Inflammatory macrophage (primary cell): ENCODE measurements at places on chromosomes 2 and 18.

- DNase-seq: no peak
These were observed 111.4 kb downstream of the METTL4 start for GRCh38 chr18:2459886-2460285.

- no peak for DNase-seq
These were observed 176.7 kb upstream of the PKDCC start for GRCh38 chr2:41871080-41871479.

- no peak for DNase-seq
These were observed 26.5 kb upstream of the IGFBP2 start for GRCh38 chr2:216606551-216607276.

DNA sequence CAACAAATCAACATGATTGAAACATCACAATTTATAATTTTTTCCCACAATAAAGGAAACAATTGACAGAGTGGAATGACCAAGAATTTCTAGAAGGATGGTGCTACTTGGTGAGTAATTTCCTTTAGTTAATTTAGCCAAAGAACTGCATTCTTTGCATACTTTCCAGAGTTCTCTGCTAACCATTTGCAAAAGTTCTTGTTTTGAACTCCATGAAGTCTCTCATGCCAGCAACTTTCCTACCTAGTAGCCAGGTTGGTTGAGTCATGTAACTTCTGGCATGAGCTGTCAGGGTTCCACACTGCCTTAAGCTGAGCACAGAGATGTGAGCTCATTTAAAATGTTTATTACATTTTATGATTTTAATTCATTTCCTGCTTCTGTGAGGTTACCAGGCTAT is 539.6 kb downstream of the PID1 start:
- no peak for DNase-seq

DNA sequence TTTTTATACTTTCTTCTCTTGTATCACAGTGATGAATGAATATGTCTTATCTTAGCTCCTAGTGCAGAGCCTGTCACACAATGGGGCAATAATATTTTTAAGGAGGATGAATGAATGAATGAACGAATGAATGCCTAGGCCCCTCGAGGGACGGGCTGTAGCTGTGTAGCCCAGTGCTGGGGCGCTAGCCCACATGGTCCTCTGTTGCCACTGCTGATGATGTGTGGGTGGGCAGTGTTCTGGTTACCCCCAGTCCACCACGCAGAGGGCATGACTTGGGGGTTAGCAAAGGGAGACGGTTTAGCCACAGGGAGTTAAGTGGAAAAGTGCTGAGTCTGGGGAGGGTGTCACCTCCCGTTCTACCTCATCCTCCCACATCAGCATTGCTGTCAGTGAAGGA is 134.2 kb downstream of the SMAD7 start:
- no peak for DNase-seq

GRCh38 chr18:49802623-49803022 is 10.7 kb downstream of the ACAA2 start:
- no peak for DNase-seq

DNA sequence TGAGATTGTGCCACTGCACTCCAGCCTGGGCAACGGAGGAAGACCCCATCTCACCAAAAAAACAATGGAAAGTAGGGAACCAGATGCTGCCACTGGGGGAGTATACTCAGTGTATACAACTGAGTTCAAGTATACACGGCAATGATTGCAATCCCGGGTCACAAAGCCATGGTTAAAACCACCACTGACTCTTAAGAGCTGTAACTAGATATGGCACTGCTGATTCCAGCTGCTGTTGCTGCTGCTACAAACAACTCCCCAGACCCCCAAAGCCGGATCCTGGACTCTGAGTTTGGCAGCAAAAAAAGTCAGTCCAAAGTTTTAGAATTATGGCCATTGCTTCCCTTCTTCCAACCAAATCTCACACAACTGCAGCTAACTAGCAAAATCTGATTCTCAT is 43.7 kb upstream of the COX7A2L start:
- no peak for DNase-seq

DNA sequence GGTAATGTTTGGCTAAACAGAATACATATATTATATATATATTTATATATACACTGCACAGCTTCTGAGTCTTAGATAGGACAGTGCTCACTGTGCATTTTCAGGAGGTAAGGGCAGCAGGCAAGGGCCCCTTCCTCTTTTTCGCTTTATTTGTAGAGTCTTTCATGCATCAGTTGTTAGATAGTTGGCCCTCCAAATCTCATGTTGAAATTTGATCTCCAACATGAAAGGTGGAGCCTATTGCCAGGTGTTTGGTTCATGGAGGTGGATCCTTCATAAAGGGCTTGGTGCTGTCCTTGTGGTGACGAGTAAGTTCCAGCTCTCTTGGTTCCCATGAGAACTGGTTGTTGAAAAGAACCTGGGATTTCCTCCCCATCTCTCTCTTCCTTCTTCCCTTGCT is 48.1 kb downstream of the TSN start:
- DNase-seq: no peak

- no peak for DNase-seq
These were observed 67.5 kb downstream of the FASTKD2 start for GRCh38 chr2:206832873-206833272.

DNA sequence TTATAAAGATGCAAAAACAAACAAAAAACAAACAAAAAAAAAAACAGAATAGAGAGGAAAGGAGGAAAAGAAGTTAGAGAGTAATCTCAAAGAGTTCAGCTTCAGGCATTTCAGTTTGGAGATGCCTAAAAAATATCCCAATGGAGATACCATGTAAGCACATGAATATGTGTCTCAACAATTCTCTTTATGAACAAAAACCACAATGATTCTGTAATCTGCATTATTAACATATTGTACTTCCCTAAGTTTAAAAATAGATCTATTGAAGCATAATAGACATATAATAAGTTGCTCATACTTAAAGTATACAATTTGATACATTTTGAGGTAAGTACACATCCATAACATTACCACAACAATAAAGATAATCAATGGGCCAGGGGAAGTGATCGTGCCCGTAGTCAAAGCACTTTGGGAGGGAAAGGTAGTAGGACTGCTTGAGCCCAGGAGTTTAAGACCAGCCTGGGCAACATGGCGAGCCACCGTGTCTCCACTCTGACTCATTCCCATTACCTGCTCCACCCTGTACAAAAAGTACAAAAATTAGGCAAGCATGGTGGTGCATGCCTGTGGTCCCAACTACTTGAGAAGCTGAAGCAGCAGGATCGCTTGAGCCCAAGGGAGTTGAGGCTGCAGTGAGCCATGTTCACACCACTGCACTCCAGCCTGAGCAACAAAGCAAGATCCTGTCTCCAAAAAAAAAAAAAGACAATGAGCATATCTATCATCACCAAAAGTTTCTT is 158.9 kb downstream of the ATAD2B start:
- DNase-seq: peak; percentile 30

DNA sequence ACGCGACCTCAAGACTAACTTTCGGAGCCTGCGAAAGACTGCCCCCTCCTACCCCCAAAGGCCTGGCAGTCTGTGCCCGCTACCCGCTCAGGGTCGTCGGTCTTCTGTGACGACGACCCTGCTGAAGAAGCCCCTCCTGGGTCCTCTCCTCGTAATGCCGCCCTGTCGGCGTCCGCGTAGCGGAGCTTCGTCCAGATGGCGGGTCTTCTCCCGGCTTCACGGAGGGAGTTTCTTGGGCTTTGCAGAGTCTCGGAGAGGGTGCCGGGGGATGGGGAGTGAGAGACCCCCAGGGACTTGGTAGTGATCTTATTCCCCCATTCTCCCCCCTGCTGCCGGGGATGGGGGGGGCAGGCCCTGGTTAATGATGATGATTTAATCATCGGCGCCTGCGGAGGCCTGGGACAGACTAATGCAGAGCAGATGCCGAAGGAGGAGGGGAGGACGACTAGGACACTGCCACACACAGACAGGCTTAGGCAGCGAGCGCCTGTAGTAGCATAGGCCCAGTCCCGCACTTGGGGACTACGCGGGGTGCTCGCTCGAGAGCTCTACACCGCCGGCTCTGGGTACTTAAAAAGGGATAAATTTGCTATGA is 528 bp upstream of the PCGF1 start:
- no peak for DNase-seq

- DNase-seq: peak; percentile 79
These were observed 23.9 kb downstream of the BAZ2B start for GRCh38 chr2:159592441-159592840.

DNA sequence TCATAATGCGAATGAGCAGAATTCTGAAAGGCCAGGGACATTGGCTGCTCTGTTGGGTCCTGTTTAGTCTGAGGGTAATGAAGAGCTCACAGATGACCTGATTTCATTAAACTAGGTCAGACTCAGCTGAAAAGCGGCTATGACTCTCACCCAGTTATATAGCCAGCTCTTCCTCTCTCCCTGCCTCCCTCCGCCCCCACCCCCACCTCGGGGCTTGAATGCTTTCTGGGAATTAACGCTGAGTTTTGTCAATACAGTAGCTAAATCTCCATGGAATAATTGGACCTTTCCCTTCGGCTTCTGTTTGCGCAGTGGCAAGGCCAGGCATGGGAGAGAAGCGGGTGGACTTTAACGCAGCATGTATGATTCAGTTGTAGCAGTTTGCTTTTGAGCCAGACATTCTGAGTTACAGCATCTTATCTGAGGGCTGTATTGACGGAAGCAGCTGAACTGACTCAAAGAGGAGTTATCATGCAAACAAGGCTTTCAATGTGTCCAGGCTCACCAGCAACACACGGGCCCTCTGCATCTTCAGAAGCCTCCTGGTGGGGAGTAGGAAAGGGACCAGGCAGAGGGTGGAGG is 110.6 kb downstream of the MYCN start:
- DNase-seq: no peak

- no peak for DNase-seq
These were observed 247.0 kb upstream of the SYT4 start for GRCh38 chr18:43524260-43524659.

- DNase-seq: no peak
These were observed 47.7 kb downstream of the HS6ST1 start for GRCh38 chr2:128270672-128271596.

DNA sequence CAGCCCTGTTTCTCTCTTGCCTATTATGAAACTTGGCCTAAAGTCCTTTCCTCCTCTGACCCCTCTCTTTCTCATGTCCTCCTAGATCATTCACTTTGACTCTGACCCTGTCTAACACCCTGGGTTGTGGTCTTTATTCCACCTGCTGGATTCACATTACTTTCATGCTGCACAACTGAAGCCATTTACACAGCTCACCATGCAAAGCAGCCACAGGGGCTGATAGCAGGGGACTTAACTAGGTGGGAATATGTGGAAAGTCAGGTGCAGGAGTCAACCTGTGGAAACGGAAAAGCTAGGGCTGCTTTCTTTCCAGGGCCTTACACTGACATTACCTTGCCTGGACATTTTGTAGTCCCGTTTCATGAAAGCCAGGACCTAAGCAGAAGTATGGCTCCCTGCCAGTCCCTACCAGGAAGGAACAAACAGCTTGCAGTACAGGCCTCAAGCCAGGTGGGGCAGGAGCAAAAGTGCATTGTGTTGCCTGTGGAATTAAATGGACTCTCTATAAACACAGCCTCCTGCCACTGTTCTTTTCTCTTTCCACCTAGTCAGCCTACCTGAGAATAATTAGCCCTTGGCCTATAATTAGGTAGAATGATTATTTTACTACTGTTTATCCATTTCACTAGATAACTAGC is 11.8 kb downstream of the MAPRE3 start:
- DNase-seq: peak; percentile 32

DNA sequence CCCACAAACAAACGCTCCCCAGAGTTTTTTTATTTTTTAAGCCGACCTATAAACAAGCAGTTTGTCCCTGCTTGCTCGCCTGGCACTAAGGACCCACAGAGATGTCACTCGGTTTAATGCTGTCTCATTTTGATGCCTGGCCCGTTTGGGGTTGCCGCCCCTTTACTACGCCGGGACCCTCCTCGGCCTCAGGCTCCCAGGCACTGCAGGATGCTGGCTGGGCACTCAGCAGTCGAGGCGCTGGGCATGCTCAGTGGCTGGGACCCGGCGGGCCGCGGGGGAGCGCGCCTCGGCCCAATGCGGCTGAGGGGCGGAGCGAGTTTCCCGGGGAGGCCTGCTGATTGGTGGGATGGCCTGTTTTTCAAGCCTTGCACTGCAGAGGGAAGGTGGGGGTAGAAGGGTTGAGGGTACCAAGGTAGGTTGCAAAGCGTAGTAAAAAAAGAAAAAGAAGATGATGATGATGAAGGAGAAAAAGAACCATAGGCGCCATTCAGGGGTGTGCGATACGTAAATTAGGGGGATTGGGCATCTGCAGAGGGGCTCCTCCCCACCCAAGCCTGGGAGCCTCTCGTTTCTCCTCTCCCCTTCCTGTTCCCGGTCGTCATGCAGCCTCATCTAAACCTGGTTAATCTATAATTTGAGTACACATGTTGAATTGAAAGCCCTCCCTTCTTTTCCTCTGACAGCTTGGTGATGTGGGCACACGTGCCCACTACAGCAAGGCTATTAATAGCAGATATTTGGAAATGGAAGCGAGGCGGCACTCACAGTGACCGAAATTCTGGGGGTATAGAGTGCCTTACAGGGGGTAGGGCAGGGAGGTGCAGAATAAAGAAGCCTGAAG is 1.5 kb upstream of the IRS1 start:
- no peak for DNase-seq

DNA sequence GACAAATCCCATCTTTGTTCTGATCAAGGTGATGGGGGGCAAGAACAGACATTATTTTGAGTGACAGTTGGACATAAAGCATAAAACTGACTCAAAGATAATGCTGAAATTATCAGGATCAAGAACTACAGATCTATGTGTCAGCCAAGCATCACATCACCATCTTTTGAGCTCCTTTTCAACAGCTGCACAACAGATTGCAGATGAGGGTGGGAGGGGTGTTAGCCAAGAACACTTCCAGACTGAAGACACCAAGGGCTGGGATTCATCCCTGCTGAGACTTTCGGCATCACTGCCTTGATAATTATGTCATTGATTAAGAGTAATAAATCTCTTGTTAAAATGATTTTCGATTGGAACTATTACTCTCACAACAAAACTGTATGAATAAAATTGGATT is 191.5 kb upstream of the NETO1 start:
- DNase-seq: no peak

GRCh38 chr18:52000435-52000834 is 339.6 kb upstream of the DCC start:
- no peak for DNase-seq

DNA sequence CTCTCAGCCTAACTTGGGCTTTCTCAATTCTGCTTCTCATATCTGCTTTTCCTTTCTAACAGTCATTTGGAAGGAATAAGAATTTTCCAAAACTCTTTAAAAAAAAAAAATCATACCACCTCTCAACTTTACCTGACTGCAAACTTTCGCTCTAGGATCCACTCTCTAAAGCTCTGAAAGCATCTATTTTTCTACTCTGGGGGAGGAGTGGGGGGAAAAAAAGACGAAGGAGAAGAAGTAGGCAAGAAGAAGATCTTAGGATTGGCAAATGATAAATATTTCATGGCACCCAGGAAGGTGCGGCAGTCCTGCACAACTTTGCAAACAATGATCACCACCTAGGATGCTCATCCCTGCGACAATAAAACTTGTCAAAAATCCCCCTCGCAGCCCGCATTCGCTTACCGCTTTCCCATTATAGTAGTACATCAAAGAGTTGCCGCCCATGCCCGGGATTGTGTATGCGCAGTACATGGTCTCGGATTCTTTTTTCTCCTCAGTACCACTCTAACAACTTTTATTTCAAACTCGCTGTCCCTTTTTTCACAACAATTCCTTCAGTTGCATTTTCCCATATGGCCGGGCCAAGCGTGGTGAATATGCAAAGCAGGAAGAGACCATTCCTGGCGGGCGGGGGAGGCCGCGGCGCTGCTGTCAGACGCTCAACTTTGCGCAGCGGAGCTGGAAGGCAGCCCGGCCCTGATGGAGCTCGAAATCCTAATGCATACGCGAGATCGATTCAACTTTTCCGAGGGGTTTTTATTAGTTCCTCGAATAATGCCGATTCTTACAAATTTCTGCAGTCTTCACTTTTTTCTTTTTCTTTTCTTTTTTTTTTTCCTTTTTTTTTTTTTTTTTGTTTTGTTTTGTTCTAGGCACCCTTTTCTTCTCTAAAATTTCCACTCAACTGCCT is 266.5 kb downstream of the TCF4 start:
- DNase-seq: peak; percentile 87
